Left cardiac atrium (tissue), 4 donors: ENCODE measurements at places on chromosomes 2 and 18. TPM values are rescaled to one million over a fixed set of nuclear protein-coding genes. Genes with fewer than 3 reads are reported as not detected.

DNA sequence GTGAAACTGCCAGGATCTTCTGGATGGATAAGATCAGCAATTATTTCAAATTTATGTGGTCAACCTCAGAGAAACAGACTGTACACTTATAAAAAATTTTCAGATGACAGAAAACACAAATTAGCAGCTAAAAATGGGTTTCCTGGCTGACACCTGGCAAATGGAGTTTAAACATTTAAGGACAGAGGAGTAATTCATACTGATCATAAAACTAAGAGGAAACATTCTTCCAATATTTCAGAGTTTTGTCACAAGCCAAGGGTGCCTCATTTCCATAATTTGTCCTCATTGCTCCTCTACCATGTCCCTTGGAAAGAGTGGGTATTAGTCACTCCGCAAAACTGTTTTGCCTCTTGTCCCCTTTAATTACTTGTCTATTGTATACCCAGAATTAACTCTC lies 70.2 kb downstream of the TMEFF2 start:
- no peak for DNase-seq

- DNase-seq = no peak
These were observed 79.2 kb upstream of the MAP3K20 start for GRCh38 chr2:172996387-172996961.

GRCh38 chr2:70440621-70441020 lies 113.0 kb downstream of the TGFA start:
- DNase-seq = no peak

- DNase-seq = no peak
These were observed 169.7 kb upstream of the SATB2 start for GRCh38 chr2:199627417-199627816.

Gene GNLY
- total RNA-seq = 0.52 TPM

Gene CNDP1
- total RNA-seq = not detected
